PC-3 (cell line): ENCODE measurements at places on chromosomes 1 and 21.
A peak's percentile ranks its signal among the peaks of the same experiment; 100 is the strongest.

DNA sequence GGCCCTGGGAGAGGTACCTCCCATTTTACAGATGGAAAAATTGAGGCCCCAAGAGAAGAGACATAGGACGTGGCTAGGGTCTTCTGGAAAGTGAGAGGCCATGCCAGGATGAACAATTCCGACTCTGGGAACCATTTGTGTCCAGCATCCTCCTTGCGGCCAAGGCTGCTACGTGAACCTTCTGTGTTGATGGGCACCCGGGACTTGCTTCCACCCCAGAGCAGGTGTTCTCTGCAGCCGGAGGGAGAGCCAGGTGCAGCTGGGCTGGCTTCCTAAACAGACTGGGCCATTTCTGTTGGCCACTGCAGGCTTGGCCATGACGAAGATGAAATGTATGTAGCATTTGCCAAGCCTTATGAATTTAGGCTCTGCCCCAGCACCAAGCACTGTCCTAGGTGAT lies 118.9 kb downstream of the PRDM2 start:
- H3K27me3 ChIP-seq: no peaks in the 10 kb centered on the region
- no peaks in the 10 kb centered on the region for H3K4me1 ChIP-seq
- DNase-seq: no peak
- no peaks in the 10 kb centered on the region for H3K36me3 ChIP-seq

DNA sequence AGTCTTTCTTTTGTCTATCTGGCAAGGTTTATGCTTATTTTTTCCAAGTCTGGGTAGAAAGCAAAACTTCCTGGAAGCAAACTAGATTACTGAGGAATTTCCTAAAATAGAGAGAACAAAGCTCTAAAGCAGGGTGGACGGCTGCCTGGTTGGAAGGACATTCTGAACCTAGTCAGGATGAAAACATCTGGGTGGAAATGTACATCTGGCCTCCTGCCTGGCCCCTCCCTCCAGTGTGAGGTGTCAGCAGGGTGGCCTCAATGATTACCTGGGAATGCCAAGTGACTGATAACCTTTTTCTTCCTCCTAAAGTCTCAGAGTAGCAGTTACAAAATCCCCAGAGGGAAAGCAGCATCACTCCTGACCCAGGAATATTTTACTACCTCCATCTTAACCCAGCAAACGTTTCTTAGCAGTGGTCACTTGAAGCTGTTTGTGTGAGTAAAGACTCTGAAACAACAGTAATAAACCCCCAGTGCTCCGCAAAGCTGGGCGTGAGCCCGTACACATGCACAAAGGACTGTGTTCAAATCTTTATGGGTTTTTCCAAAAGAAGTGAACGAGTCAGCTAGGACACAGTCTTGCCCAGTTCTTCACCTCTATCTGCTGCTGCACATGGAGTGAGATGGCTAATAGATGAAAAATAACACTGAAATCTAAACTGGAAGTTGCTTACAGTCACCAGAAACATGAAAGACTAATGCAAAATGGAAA lies 18.9 kb downstream of the ANGPTL7 start:
- peaks cover 58% of the 10 kb centered on the region for H3K36me3 ChIP-seq
- no peak for DNase-seq
- H3K4me3 ChIP-seq: no peak overlapping the region
- H3K4me1 ChIP-seq: no peaks in the 10 kb centered on the region
- H3K27me3 ChIP-seq: no peaks in the 10 kb centered on the region

DNA sequence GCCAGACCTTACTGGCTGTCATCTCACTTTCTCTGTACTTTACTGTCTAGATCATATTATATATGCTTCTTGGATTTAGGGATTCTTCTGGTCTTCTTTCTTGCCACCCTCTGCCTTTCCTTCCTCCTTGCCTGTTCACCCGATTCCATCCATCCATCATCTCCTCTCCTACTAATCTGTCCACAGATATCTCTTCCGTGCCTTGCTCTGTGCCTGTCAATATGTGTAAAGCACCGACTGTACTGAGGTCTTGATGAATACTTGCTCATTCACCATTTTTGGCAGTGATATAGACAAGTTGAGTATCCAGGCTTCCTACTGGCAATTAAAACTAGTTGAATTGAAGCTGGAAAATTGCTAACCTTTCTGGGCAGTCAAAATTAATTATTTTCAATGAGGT lies 8.1 kb downstream of the FMN2 start:
- H3K36me3 ChIP-seq: no peaks in the 10 kb centered on the region
- peak overlapping the region; percentile 28; the same call in 1 of the 2 replicates for H3K4me3 ChIP-seq
- no peaks in the 10 kb centered on the region for H3K27me3 ChIP-seq
- H3K27ac ChIP-seq: peak overlapping the region; percentile 8
- H3K4me1 ChIP-seq: peaks cover 60% of the 10 kb centered on the region
- DNase-seq: no peak

- H3K4me3 ChIP-seq: no peak overlapping the region
- DNase-seq: peak; percentile 80
- H3K36me3 ChIP-seq: no peaks in the 10 kb centered on the region
- H3K27me3 ChIP-seq: no peaks in the 10 kb centered on the region
- H3K4me1 ChIP-seq: peaks cover 20% of the 10 kb centered on the region
These were observed 75.8 kb downstream of the CTH start for GRCh38 chr1:70486676-70487458.

GRCh38 chr1:99218999-99219398 lies 45.3 kb upstream of the PLPPR4 start:
- no peak for DNase-seq
- H3K4me3 ChIP-seq: no peak overlapping the region
- no peaks in the 10 kb centered on the region for H3K4me1 ChIP-seq
- no peak overlapping the region for H3K27ac ChIP-seq
- H3K36me3 ChIP-seq: no peaks in the 10 kb centered on the region
- no peaks in the 10 kb centered on the region for H3K27me3 ChIP-seq

- no peak overlapping the region for H3K4me3 ChIP-seq
- H3K27ac ChIP-seq: no peak overlapping the region
- H3K36me3 ChIP-seq: peaks cover 2% of the 10 kb centered on the region; the same call in 1 of the 2 replicates
- no peaks in the 10 kb centered on the region for H3K27me3 ChIP-seq
- DNase-seq: peak; percentile 29
- peaks cover 35% of the 10 kb centered on the region for H3K4me1 ChIP-seq
These were observed 63.2 kb downstream of the PLEKHA6 start for GRCh38 chr1:204296431-204296988.

- no peak for DNase-seq
- no peaks in the 10 kb centered on the region for H3K36me3 ChIP-seq
- no peaks in the 10 kb centered on the region for H3K27me3 ChIP-seq
- H3K27ac ChIP-seq: no peak overlapping the region
These were observed 19.1 kb downstream of the SLC2A7 start for GRCh38 chr1:9006956-9007615.

GRCh38 chr1:201346337-201346939 lies 31.0 kb downstream of the TNNT2 start:
- H3K36me3 ChIP-seq: 0 out of 2 replicates have a peak, but pooled peaks cover 4% of the 10 kb centered on the region
- peak; percentile 98 for DNase-seq
- peak overlapping the region; percentile 6; the same call in 1 of the 2 replicates for H3K4me3 ChIP-seq
- peaks cover 22% of the 10 kb centered on the region for H3K4me1 ChIP-seq

GRCh38 chr1:227429447-227430359 lies 111.4 kb upstream of the CDC42BPA start:
- H3K27ac ChIP-seq: peak overlapping the region; percentile 24
- H3K4me3 ChIP-seq: no peak overlapping the region
- DNase-seq: no peak
- peaks cover 22% of the 10 kb centered on the region for H3K4me1 ChIP-seq
- no peaks in the 10 kb centered on the region for H3K36me3 ChIP-seq
